CD8-positive, alpha-beta T cell (primary cell): ENCODE measurements at places on chromosomes 6 and 20.

DNA sequence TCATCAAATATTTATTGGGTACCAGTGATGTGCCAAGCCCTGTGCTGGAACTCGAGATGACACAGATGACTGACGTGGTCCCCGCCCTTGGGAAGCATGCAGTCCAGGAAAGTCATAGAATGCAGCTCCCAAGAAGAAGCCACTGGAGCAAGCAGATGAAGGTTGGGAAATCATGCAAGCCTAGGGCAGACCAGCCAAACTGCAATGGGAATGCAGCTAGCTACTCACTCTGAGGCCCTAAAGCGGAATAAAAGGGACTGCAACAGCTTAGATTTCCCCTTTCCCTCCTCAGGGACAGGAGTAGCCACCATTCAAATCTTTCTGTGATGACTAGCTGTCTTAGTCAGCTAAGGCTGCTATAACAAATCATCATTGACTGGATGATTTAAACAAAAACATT is 152.2 kb downstream of the MAFB start:
- DNase-seq, result no peak

DNA sequence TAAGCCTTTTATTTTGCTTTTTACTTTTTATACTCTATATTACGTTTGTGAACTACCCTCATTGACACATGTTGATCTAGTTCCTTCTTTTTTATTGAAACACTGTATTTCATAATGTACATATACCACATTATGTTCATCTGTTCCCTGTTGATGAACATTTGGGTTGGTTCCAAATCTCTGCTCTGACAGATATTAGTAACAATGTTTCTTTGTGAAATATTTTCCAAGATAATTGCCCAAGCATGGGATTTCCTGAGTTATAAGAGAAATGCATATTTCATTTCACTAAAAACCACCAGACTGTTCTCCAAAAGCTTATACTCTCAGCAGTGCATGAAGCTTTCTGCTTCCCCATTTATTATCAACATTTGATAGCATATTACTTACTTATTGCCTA is 44.2 kb upstream of the TNFRSF21 start:
- no peak for DNase-seq

DNA sequence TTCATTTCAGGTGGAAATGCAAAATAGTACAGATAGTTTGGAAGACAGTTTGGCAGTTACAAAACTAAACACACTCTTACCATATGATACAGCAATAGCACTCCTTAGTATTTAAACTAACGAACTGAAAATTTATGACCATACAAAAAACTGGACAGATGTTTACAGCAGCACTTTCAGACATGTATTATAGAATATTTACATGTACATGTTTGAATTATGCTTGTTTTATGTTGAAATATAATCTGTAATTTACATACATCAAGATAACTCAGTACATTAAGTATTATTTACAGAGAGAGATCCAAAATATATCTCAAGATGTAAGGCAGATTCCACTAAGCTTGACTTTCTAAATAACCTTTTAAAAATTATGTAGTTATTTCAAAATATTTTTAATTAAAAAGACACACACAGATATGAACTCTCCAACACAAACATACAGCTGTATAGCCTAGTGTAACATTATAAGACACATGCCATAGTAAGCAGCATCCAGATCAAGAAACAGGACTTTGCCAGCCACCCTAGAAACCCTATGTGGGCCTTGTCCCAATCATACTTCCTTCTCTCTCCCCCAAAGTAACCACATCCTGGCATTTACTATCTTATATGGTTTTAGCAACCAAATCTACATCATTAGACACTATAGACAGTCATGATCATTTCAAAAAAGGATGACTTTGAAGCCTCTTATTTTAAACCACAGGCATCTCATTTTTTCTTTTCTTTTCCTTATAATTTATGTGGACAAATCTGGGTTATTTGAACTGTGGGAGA is 82.2 kb downstream of the MAN1A1 start:
- no peak for DNase-seq

DNA sequence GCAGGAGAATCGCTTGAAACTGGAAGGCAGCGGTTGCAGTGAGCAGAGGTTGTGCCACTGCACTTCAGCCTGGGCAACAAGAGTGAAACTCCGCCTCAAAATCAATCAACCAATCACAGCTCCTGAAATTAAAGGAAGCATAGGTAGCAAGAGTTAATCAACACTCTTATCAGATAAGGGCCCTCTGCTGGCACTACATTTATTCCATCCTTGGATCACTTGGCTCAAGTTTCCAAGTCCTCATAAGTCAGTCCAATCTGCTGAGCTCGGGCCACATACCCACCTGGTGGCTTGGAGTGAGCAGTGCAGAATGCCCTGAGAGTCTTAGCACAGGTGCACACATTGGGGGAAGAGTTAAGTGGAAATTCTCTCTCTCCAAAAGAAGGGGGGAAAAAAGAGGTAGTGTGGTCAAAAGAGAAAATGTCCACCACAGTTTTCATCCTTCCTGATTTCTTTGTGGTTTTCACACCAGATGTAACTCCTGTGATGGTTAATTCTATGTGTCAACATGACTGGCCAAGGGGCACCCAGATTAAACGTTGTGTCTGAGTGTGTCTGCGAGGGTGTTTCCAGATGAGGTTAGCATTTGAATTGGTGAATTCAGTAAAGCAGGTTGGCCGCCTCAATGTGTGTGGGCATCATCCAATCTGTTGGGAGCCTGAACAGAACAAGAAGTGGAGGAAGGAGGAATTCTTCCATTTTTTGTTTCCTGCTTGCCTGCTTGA is 14.2 kb upstream of the FAM8A1 start:
- no peak for DNase-seq

GRCh38 chr6:32867554-32868256 is 13.7 kb downstream of the PSMB9 start:
- no peak for DNase-seq

DNA sequence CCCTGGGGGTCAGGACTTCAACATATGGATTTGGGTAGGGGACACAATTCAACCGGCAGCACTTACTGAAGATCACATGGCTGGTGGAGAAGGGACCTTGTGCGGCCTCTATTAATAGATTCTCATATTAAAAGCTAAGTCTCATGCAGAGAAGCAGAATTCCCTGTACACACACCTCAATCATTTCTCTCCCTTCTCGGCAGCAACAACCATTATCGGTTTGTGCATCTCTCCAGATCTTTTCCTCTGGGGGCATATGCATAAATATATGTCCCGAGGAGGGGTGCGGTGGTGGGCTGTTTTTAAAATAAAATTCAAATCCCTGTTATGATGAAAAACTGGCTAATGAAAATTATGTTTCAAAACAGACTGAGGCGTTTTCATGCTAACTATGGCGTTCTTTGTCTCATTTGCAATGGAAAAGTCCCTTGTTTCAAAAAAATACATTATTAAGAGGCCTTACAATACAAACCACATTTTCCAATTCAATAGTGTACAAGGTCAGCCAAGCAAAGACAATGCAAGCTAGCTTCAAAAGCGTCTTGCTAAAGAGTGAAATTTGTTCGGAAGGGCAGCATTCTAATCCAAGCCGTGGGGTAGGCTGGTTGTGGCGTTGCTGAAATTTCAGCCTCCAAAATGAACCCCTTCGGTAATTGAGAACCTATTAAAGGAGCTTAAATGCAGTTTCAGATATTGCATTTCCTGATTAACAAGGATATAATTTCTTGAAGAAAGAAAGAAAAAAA is 17.3 kb downstream of the APCDD1L start:
- no peak for DNase-seq

DNA sequence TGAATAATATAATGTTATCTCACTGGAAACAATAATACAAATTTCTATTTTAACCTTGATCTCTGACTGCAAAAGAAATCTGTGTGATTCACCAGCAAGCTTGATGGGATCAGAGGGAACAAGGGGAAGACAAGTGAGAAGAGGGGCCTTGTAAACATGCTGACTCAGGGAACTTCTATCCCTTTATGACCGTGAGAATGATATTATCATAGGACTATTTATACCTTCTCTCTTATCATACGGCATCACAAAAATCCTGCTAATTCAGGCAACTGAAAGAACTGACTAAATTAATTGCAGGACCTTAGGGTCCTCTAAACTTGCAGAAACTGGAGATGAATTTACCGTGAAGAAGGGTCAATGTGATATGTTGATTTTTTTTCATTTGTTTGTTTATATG is 173.3 kb downstream of the PTPRK start:
- DNase-seq, result no peak

- DNase-seq, result peak; percentile 64
These were observed 7.6 kb upstream of the TMEM14A start for GRCh38 chr6:52663120-52663935.

GRCh38 chr6:158013904-158014504 is 32.3 kb downstream of the SYNJ2 start:
- DNase-seq, result no peak

DNA sequence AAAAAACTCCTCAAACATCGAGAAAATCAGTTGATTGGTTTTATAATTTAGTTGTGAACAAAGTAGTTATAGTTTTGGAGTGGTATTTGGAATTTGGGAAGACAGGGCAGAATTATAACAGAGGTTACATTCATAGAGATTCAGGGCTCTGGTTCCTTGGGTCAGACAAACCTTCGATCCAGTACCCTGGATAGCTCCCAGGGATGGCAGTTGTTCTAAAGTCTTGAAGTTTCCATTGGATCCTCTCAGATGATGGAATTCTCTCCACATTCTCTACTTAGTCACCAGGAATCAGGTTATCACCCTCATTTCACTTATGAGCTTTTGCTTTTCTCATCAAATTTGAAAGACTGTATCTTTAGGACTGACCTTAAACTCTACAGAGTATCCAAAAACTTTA is 285.1 kb downstream of the CENPW start:
- no peak for DNase-seq

DNA sequence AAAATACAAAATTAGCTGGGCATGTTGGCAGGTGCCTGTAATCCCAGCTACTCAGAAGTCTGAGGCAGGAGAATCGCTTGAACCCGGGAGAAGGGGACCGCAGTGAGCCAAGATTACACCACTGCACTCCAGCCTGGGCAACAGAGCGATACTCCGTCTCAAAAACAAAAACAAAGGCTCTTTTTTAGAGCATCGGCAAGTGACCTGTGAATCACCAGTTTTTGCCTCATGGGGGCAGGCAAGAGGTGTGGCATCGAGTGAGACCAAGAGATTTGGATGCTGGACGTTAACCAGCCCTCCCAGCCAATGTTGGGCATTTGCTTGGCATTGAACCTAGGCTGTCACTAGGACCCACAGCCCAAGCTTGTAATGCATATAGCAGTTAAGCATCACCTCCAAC is 14.6 kb upstream of the CDK5RAP1 start:
- DNase-seq, result no peak

DNA sequence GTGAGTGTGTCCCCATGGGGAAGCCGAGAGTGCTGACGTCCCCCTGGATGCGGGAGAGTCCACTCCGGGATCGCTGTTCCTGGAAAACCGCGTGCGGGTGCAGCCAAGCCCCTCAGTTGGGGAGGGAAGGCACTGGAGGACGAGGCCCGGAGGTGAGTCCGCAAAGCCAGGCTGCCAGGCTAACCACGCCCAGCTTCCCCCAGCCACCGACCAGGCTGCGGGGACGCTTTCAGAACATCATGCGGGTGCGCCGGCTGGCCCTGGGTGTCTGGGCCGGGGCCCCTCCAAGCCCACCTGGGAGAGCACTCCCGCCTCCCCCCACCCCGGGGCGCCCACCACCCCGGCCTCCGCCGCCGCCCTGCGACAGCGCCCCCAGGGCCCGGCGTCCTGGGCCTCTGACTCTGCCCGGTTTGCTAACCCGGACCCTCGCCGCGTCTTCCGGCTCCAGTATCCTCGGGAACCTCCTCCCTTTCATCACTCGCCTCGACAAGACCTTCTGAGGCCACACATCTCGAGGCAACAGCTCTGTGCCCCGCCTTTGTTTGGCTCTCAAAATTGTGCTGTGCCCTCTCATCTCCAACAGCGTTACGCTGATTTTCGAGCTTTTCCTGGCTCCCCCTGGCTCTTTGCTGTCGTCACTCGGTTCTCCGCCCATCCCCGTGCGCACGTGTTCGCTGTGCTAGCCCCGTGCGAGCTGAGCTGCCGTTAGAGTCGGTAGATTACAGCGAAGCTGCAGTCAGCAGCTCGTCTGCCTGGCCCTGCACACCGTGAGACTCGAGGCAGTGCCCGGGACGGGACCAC is 47.1 kb upstream of the ENTPD6 start:
- DNase-seq, result peak; percentile 38

GRCh38 chr6:89492025-89492640 is 59.2 kb downstream of the ANKRD6 start:
- DNase-seq, result no peak

GRCh38 chr6:157513619-157514485 is 132.9 kb downstream of the ZDHHC14 start:
- no peak for DNase-seq

DNA sequence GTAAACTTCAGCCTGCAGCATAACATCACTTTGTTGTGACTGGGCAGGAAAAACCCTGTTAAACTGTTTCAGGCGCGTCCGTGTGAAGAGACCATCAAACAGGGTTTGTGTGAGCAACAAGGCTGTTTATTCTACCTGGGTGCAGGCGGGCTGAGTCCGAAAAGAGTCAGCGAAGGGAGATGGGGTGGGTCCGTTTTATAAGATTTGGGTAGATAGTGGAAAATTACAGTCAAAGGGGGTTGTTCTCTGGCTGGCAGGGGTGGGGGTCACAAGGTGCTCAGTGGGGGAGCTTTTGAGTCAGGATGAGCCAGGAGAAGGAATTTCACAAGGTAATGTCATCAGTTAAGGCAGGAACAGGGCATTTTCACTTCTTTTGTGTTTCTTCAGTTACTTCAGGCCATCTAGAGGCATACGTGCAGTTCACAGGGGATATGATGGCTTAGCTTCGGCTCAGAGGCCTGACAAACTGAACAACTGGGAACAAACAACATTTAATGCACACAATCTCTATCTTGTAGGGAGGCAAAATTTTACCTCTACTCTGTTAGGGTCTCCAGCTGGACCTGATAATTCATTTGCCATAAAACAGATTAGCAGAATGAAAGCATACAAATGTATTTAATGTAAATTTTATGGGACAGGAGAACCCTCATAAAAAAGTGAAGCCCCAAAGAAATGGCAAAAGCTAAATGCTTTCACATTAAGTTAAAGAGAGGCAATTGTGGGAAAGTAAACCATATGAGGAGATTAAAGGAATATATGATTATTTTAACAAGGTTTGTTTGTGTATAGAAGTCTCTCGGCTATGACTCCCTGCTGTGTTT is 58.3 kb upstream of the HFE start:
- no peak for DNase-seq
